ENCODE measurements at places on chromosomes 5 and 9. TPM values are rescaled to one million over a fixed set of nuclear protein-coding genes. Genes with fewer than 3 reads are reported as not detected.

Gene TRPM6
- total RNA-seq, result 0.60 TPM

Gene FAT2
- total RNA-seq, result not detected

Gene GLRA1
- total RNA-seq, result not detected

Gene CCDC152
- total RNA-seq, result 0.90 TPM

Gene TMEFF1
- 0.37 TPM for total RNA-seq

Gene FAM81B
- not detected for total RNA-seq

DNA sequence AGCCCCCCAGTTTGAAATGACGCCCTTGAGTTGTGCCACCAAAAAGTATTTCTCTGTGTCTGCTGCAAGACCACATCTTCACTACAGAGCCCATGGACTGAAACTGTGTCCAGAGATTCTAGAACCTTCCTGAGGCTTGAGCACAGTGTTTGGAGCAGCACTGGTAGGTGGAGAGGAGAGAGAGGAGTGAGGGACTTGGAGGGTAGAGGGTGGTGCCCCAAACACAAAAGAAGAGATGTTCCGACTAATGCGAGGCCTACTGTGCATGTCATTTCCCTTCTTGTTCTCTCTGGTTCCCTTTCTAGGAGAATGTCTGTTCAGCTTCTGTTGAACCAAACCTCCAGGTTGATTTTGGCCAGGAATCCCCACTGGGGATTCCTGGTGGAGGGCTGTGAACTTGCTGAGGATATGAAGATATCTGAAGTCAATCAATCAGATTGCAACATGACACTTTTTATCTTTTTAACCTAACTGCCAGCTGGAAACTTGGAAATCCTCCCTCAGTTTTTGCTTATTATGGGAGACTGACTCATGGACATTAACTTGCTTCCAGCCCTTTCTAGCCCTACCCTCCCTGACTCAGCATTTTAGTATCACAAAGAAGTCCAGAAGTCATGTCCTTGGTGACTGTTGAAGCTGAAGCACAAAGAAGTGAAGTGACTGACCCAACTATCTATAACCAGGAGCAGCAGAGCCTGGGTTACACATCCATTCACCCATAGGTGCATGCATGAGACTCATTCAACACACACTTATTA, 154.5 kb downstream of the NR3C1 start:
- no peak for DNase-seq

DNA sequence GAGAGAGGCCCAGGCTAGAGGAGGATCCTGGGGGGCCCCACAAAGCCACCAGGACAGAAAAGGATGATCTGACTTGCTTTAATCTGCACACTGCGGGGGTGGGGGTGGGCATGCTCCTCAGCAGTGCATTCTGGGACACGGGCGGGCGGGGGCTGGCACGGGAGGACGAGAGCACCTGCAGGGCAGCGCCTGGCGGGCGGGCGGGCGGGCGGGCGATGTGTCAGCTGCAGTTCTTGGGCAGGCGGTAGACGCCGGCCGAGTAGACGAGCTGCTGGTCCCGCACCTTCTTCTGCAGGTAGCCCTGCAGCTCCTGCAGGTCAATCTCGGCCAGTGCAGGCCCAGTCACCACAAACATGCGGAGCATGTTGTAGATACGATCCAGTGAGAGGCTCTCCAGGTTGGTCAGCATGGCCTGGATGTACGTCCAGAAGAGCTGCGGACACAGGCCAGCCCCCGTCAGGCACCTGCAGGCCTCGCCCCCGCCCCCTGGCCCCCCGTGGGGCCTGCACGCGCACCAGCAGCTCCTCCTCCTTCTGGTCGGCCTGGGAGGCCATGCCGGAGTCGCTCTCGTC, 3.0 kb upstream of the TMEM210 start:
- DNase-seq, result no peak

- no peak for DNase-seq
These were observed 76.5 kb downstream of the KCTD16 start for GRCh38 chr5:144247131-144247530.

GRCh38 chr5:54520438-54520846, 2.9 kb downstream of the SNX18 start:
- DNase-seq, result no peak

DNA sequence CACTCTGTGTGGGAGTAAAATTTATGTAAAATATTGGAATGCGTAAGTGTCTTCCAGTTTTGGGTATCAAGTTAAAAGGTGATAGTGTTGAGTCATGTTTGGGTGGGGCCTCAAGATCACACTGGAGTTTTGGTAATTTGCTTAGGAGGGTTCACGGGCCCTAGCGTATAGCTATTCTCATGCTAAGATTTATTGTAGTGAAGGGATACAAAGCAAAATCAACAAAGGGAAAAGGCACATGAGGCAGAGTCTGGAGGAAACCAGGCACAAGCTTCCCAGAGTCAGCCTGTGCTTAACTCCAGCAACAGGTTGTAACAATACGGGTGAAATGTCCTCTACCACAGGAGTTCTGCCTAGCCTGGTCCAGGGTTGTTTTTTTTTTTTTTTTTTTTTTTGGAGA, 20.2 kb downstream of the HSPA4 start:
- no peak for DNase-seq

DNA sequence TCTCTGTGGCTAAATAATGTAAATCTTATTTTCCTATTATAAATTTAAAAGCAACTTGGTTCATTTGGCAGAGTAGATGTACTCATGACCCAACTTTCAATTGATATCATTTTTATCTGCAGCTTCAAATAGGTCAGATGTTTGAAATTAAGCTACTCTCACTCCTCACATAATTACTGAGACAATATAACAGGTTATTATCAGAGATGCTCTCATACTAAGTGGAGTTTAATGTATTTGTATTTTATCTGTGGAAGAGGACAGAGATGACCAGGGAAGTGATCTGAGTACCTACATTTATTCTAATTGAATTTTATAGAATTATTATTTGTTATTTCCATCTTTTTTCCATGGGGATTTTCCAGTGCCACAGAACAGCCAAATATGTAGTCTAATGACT, 177.4 kb upstream of the PRLR start:
- DNase-seq, result no peak

GRCh38 chr9:134073500-134073899, 5.7 kb upstream of the BRD3 start:
- no peak for DNase-seq

DNA sequence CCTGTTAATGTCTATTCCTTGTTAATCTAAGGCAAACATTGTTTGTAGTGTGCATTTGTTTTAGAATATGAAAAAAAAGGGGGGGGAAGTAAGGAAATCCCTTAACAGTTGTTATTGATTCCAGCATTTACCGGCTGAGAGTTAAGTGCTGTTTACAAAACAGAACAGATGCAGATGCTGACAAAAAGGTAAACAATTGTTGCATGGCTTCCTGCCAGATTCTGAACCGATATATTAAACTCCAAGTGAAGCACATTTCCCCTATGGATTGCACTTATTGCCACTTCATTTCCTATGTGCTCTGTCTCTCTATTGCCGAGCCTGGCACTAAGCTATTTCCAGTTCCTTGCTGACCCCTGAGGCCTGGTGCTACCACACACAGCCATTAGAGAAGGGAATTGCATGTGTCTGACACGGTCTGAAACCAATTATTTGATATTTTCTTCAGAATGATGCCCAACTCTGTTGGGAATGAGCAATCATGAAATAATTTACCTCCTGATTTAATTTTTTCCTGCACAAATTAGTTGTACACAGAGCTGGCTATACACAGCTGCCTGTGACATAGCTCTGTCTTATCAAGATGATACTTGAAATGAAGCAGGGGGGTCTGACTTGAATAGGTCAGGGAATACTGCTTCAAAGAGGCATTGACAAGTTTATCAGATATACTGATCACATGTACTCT, 109.8 kb downstream of the KIAA0825 start:
- no peak for DNase-seq

DNA sequence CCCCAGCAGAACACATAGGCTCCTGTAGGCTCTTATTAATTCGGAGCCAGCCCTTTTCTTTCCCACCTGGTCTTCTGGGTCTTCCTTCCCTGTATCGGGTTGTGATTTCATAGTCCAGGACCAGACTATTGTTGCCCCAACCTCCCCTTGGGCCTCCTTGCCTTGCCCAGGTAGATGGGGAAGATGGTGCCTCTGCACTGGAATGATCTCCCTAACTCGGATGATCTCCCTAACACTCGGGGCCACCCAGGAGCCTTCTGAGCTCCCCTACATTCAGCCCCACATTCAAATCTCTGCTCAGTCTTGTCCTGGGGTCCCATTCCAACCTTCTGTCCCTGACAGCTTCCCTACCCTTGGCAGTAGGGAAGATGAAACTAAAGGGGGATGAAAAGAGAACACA, 2.7 kb upstream of the IRF1 start:
- DNase-seq, result peak; percentile 18

- no peak for DNase-seq
These were observed 23.5 kb downstream of the SAXO1 start for GRCh38 chr9:19009391-19009965.

DNA sequence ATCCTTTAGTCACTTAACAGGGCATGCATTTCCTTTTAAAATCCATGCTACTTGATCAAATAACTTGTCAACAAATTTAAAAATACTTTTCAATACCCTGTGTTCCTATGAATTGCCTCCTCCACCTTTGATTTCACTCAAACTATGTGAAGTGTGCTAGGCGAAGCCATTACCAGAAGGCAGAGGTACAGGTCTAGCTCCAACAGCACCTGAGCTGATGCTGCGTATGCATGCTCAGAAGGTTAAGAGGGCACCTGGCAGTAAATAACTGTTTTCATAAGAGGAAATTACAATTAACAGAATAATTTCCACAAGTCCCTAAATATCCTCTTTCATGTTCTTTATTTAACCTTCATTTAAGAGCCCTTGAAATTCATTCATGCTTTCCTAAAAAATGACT, 251.8 kb downstream of the EFNA5 start:
- no peak for DNase-seq

DNA sequence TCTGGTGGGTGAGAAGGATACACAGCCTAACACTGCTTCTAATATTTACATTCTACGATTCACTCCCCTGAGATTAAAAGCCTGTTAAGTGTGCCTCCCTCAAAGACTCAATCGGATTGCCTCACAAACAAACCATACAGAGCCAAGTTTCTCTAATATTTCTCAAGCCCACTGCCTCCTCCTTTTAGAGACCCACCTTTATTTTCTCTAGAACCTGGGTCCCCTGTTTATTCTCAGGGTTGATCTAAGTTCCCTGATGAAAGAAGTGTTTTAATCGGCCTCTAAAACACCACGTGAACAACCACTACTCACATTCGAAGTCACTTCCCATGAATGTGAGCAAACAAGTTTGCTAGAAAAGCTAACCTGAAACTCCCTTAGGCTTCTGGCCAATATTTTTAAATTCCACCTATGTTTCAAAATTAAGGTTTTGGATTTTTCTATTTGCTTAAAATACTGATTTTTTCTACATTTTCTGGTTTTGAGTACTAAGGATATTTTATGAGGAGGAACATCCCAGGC, 76.5 kb downstream of the GLIS3 start:
- no peak for DNase-seq

- no peak for DNase-seq
These were observed 1.0 kb downstream of the CEMIP2 start for GRCh38 chr9:71767163-71767775.

GRCh38 chr9:95268681-95269080, 48.8 kb downstream of the FANCC start:
- DNase-seq, result no peak
